Smooth muscle cell of trachea (primary cell): ENCODE measurements at places on chromosomes 6 and 20. TPM values are rescaled to one million over a fixed set of nuclear protein-coding genes. Genes with fewer than 3 reads are reported as not detected.

TRIM15 gene
- total RNA-seq: not detected in 2 replicates

SEL1L2 gene
- not detected in 2 replicates for total RNA-seq

CCN5 gene
- 7.4 and 25.3 TPM in 2 replicates for total RNA-seq

HRH3 gene
- not detected in 2 replicates for total RNA-seq

PRSS35 gene
- 4.3 and 9.2 TPM in 2 replicates for total RNA-seq

MOG gene
- total RNA-seq: not detected in 2 replicates

GSTA2 gene
- total RNA-seq: not detected in 2 replicates

SMLR1 gene
- total RNA-seq: not detected in 2 replicates

UBE2C gene
- total RNA-seq: 3.0 and 27.8 TPM in 2 replicates

FAM83D gene
- total RNA-seq: 4.0 and 27.2 TPM in 2 replicates

CCR6 gene
- not detected in 2 replicates for total RNA-seq

SLC35F1 gene
- total RNA-seq: under 0.01 TPM in 1 of 2 replicates, not detected in the other

RIPOR2 gene
- total RNA-seq: 0.15 and 0.83 TPM in 2 replicates

PI16 gene
- 0.50 TPM in 1 of 2 replicates, not detected in the other for total RNA-seq

TOMM6 gene
- 51.8 and 89.4 TPM in 2 replicates for total RNA-seq

RSPH4A gene
- 0.15 and 0.17 TPM in 2 replicates for total RNA-seq

UBE2J1 gene
- total RNA-seq: 22.5 and 23.1 TPM in 2 replicates

ETV7 gene
- total RNA-seq: 0.29 and 0.99 TPM in 2 replicates

SRSF3 gene
- 278 and 334 TPM in 2 replicates for total RNA-seq

TSPO2 gene
- total RNA-seq: not detected in 2 replicates

SNTA1 gene
- 42.0 and 47.0 TPM in 2 replicates for total RNA-seq

CEP250 gene
- total RNA-seq: 35.1 and 52.8 TPM in 2 replicates

PTCHD4 gene
- total RNA-seq: 0.15 and 3.5 TPM in 2 replicates
